ENCODE measurements at places on chromosomes 3 and 15. TPM values are rescaled to one million over a fixed set of nuclear protein-coding genes. Genes with fewer than 3 reads are reported as not detected.
A peak's percentile ranks its signal among the peaks of the same experiment; 100 is the strongest.

DNA sequence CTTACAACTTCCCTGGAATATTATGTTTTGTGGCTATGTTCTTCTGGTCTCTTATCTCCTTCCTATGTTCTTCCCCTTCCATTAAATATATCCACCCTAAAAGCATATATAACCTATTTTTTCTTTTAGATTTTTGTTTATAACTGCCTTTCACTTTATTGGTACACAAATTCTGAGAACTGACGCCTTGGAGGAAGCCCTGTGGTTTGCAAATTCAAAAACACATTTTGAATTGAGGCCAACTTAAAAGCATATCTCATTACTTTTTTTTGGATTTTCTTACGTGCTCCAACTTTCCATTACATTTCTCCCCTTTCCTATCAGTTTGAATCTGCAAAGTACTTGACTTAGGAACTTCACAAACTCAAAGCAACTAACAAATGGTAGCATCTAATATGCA is 15.3 kb upstream of the COLQ start:
- no peak for DNase-seq
- H3K27me3 ChIP-seq = no peaks in the 10 kb centered on the region
- peaks cover 42% of the 10 kb centered on the region for H3K4me1 ChIP-seq

DNA sequence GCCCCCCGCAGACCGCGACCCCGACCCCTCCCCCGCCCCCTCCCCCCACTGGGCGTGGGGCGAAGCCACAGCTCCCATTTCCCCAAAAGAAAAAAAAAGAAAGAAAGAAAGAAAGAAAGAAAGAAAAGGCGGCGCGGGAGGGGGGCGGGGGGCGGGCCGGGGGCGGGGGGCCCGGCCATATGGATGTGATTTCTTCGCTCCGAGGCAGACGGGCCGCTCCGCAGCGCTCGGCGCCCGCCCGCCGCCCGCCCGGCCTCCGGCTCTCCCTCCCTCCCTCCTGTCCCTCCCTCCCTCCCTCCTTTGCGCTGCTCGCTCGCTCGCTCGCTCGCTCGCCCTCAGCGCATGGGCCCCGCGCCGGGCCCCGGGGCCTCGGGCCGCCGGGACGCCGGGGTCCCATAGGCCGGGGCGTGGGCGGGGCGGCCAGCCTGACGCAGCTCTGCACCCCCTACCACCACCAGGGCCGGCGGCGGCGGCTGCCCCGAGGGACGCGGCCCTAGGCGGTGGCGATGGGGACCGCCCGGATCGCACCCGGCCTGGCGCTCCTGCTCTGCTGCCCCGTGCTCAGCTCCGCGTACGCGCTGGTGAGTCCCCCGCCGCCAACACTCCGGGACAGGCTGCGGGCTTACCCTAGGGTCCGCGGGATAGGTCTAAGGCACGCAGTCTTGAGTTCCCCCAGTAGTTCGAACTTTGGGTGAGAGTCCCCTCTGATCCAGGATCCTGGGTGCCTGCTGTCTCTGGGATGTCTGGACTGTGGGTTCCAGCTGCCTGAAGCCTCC is 5.7 kb downstream of the PTH1R start:
- H3K27me3 ChIP-seq = peaks cover 43% of the 10 kb centered on the region
- H3K4me1 ChIP-seq = peaks cover 3% of the 10 kb centered on the region
- no peak overlapping the region for H3K4me3 ChIP-seq
- peak; percentile 26 for DNase-seq

DNA sequence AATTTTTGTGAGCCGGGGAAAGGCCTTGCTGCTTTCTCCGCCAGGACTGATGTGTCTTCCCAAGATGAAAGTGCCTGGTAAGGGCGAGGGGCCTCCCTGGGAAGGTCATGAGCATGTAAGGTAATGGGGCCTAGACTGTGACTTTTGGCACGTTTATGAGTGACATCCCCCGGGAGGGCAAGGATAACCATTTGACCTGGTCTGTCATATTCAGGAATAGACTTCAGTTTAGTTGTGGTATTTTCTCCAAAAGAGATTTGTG is 631 bp upstream of the CNBP start:
- H3K4me3 ChIP-seq = peak overlapping the region; percentile 97
- DNase-seq = peak; percentile 46
- peaks cover 25% of the 10 kb centered on the region for H3K4me1 ChIP-seq
- H3K27ac ChIP-seq = peak overlapping the region; percentile 99
- peaks cover 42% of the 10 kb centered on the region for H3K36me3 ChIP-seq
- H3K27me3 ChIP-seq = no peaks in the 10 kb centered on the region

CFAP91 gene
- not detected for total RNA-seq

HESX1 gene
- total RNA-seq = 0.43 TPM

Data from activated CD8-positive, alpha-beta T cell treated with anti-CD3 and anti-CD28 coated beads for 36 hours (primary cell).